ENCODE measurements at places on chromosomes 6 and 20. TPM values are rescaled to one million over a fixed set of nuclear protein-coding genes. Genes with fewer than 3 reads are reported as not detected.

Gene PERP
- total RNA-seq, result 4.3 TPM

Gene SCRT2
- not detected for total RNA-seq

Gene TAF4
- total RNA-seq, result 32.7 TPM

Gene BACH2
- 48.0 TPM for total RNA-seq

Gene DEFB132
- not detected for total RNA-seq

Gene SCUBE3
- not detected for total RNA-seq

Data from CD4-positive, alpha-beta memory T cell (primary cell).